ENCODE measurements at places on chromosomes 4 and X.

GRCh38 chr4:73533515-73534422, 52.2 kb downstream of the AFM start:
- DNase-seq = no peak

DNA sequence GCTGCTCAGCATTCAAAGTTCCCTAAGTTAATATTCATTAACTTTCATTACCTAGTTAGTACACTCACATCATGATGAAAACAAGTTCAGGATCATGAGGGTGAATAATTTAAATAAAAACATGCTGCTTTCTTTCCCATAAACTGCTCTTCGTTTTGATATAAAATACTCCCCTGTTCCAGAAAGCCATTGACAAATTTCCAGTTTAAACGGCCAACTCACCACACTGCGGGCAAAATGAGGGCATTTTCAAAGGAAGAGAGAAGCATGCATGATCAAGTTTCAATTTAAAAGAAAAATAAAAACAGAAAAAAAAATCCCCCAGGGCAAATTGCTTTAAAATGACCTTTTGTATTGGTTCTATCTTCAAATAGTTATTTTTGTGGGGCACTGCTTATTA, 69.6 kb downstream of the EPHA5 start:
- DNase-seq = no peak

DNA sequence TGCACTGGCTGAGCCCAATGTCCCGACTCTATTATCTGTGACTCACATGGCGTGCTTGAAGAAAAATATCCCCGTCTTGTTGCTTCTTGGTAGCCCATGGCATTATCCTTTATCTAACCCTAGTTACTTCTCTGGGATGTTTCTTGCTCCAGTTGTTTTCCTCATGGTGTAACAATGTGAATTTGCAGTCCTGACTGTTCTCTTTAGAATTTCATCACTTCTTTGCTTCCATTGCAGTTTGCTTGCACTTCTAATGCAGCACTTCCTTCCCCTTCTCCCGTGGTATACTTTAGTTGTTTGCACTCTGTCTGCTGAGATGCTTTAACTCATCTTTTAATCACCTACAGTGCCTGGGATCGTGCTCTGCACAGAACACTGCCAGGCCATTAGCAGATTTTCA, 126.9 kb downstream of the MAML3 start:
- no peak for DNase-seq

DNA sequence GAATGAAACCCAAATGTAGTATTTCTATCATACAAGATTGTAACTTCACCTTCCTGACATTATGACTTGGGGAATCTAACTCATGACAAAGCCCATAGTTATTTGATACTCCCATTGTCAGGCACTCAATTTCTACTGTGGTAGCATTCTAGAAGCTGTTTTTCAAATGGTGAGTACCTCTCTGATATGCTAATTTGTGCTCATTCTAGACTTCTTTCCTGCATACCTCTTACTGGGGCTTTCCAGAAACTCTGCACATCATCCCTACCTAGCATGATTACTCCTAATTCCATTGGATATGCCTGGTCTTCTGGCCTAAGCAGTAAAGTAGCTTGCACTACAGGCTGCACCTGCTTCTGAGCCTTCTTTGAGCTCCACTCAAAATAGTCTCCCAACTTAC, 50.4 kb upstream of the TMEM184C start:
- no peak for DNase-seq

DNA sequence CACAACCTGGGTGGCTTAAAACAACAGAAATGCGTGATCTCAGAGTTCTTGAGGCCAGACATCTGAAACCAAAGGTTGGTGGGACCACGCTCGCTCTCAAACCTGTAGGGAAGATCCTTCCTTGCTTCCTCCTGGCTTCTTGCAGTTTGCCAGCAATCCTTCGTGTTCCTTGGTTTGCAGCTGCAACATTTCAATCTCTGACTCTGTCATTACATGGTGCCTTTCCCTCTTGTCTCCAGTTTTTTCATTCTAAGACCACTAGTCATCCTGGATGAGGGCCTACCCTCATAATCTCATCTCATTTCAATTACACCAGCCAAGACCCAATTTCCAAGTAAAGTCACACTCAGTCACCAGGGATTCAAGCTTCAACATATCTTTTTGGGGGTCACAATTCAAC, 388.0 kb downstream of the GPM6A start:
- no peak for DNase-seq

All from common myeloid progenitor, CD34-positive (primary cell).